PC-3 (cell line): ENCODE measurements at places on chromosomes 12 and 14. TPM values are rescaled to one million over a fixed set of nuclear protein-coding genes. Genes with fewer than 3 reads are reported as not detected.

GRCh38 chr12:70354787-70355186 is 11.3 kb upstream of the KCNMB4 start:
- no peak overlapping the region for H3K4me3 ChIP-seq
- H3K27ac ChIP-seq, result no peak overlapping the region
- no peak for DNase-seq
- no peaks in the 10 kb centered on the region for H3K4me1 ChIP-seq
- no peaks in the 10 kb centered on the region for H3K27me3 ChIP-seq

GRCh38 chr14:106347291-106347778 is 821.0 kb downstream of the TMEM121 start:
- DNase-seq, result no peak
- no peaks in the 10 kb centered on the region for H3K4me1 ChIP-seq
- no peaks in the 10 kb centered on the region for H3K27me3 ChIP-seq
- H3K36me3 ChIP-seq, result no peaks in the 10 kb centered on the region

TSPAN19 gene
- total RNA-seq, result not detected in 2 replicates

TBX3 gene
- 89.4 and 123 TPM in 2 replicates for total RNA-seq

- H3K27ac ChIP-seq, result no peak overlapping the region
- H3K36me3 ChIP-seq, result no peaks in the 10 kb centered on the region
- H3K4me1 ChIP-seq, result peaks cover 40% of the 10 kb centered on the region
- no peak for DNase-seq
Observed at GRCh38 chr12:124523071-124523470, 44.3 kb downstream of the NCOR2 start.

C12orf60 gene
- total RNA-seq, result 0.29 and 0.47 TPM in 2 replicates

- H3K4me3 ChIP-seq, result no peak overlapping the region
- H3K36me3 ChIP-seq, result no peaks in the 10 kb centered on the region
- H3K27ac ChIP-seq, result no peak overlapping the region
- DNase-seq, result no peak
- peaks cover 18% of the 10 kb centered on the region; the same call in 1 of the 2 replicates for H3K4me1 ChIP-seq
Observed at GRCh38 chr12:57130941-57131340, 2.7 kb downstream of the LRP1 start.

- H3K4me1 ChIP-seq, result no peaks in the 10 kb centered on the region
- H3K36me3 ChIP-seq, result no peaks in the 10 kb centered on the region
- H3K27ac ChIP-seq, result no peak overlapping the region
- no peak for DNase-seq
- no peaks in the 10 kb centered on the region for H3K27me3 ChIP-seq
- no peak overlapping the region for H3K4me3 ChIP-seq
Observed at GRCh38 chr12:93297032-93297431, 80.7 kb upstream of the NUDT4 start.

GRCh38 chr14:61065656-61066055 is 84.6 kb downstream of the SLC38A6 start:
- no peak overlapping the region for H3K27ac ChIP-seq
- H3K4me1 ChIP-seq, result no peaks in the 10 kb centered on the region
- H3K36me3 ChIP-seq, result no peaks in the 10 kb centered on the region
- DNase-seq, result no peak

GRCh38 chr12:1474041-1474573 is 120.3 kb downstream of the FBXL14 start:
- DNase-seq, result peak; percentile 95
- peak overlapping the region; percentile 95 for H3K27ac ChIP-seq
- peaks cover 33% of the 10 kb centered on the region for H3K4me1 ChIP-seq
- peak overlapping the region; percentile 55 for H3K4me3 ChIP-seq
- H3K27me3 ChIP-seq, result no peaks in the 10 kb centered on the region

GRCh38 chr14:55374771-55375170 is 36.9 kb downstream of the ATG14 start:
- peaks cover 13% of the 10 kb centered on the region for H3K4me1 ChIP-seq
- no peak overlapping the region for H3K4me3 ChIP-seq
- peaks cover 22% of the 10 kb centered on the region for H3K36me3 ChIP-seq
- DNase-seq, result no peak

- no peak overlapping the region for H3K27ac ChIP-seq
- DNase-seq, result no peak
- no peaks in the 10 kb centered on the region for H3K4me1 ChIP-seq
- H3K36me3 ChIP-seq, result no peaks in the 10 kb centered on the region
- no peak overlapping the region for H3K4me3 ChIP-seq
- H3K27me3 ChIP-seq, result no peaks in the 10 kb centered on the region
Observed at GRCh38 chr12:41013881-41014642, 174.1 kb upstream of the PDZRN4 start.

DNA sequence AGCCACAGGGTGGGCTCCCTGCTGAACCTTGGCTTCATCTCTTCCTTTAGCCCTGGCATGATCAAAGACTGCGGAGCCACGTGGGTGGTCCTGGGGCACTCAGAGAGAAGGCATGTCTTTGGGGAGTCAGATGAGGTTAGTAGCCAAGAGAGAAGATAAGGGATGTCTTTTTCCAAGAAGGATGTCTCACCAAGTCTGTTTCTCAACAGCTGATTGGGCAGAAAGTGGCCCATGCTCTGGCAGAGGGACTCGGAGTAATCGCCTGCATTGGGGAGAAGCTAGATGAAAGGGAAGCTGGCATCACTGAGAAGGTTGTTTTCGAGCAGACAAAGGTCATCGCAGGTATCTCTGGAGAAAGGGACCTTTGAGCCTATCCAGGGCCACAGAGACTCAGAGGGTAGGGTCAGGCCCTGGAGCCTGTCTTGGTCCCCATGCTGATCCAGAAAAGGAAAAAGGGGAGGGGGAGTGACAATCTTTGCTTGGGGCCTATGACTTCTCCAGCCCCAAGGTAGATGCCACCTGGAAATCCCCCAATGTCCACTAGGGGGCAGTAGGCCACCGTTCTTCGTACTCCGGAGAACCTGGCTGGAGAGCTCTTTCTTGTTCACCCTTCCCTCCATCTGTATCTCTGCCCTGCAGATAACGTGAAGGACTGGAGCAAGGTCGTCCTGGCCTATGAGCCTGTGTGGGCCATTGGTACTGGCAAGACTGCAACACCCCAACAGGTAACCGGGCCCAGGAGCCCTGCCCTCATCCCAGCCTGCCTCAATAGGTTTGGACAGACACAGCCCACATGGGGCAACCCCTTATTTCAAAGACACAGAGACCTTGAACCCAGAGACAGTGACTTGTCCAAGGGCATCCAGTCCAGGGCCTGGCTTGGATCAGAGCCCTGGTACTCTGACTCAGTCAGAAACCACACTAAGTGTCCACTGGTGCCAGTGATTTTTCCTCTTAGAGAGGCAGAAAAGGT is 2.0 kb downstream of the TPI1 start:
- no peaks in the 10 kb centered on the region for H3K27me3 ChIP-seq
- H3K27ac ChIP-seq, result no peak overlapping the region

DNA sequence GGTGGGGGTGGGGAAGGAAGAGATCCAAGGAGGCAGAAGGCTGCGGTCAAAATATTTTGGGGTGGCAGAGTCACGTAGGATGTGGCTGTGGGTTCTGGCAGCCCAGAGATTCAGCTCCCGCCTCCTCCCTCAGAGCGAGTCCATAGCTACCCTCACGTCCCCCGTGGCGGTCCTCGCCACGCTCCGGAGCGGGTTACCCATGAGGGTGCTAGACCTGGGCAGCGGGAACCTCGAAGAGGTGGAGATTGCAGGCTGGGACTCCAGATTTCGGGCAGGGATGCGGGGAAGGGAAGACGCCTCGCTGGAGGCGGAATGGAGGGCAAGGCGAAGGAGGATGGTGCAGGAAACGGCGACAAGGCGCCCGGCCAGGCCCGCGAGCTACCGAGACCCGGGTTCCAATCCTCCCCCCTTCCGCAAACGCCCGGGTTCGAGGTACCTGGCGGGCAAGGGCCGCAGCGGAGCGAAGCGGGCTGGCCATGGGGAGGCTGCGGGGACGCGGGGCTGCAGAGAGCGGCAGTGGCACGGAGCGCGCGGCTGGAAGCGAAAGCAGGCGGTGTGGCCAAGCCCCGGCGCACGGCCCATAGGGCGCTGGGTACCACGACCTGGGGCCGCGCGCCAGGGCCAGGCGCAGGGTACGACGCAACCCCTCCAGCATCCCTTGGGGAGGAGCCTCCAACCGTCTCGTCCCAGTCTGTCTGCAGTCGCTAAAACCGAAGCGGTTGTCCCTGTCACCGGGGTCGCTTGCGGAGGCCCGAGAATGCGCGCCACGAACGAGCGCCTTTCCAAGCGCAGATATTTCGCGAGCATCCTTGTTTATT is 46.2 kb downstream of the BCAT1 start:
- no peaks in the 10 kb centered on the region for H3K4me1 ChIP-seq
- H3K36me3 ChIP-seq, result no peaks in the 10 kb centered on the region
- no peak for DNase-seq
- no peak overlapping the region for H3K27ac ChIP-seq

TEX22 gene
- 0.29 and 0.40 TPM in 2 replicates for total RNA-seq

GRCh38 chr12:109727746-109728726 is 14.4 kb downstream of the FAM222A start:
- H3K36me3 ChIP-seq, result no peaks in the 10 kb centered on the region
- no peak overlapping the region for H3K4me3 ChIP-seq
- H3K4me1 ChIP-seq, result no peaks in the 10 kb centered on the region
- DNase-seq, result no peak
- no peaks in the 10 kb centered on the region for H3K27me3 ChIP-seq
- no peak overlapping the region for H3K27ac ChIP-seq

- H3K27me3 ChIP-seq, result no peaks in the 10 kb centered on the region
- H3K36me3 ChIP-seq, result no peaks in the 10 kb centered on the region
- H3K4me3 ChIP-seq, result no peak overlapping the region
Observed at GRCh38 chr12:32353540-32353939, 45.8 kb upstream of the FGD4 start.

CLEC2A gene
- not detected in 2 replicates for total RNA-seq

FCF1 gene
- 29.7 and 33.1 TPM in 2 replicates for total RNA-seq

- DNase-seq, result peak; percentile 93
- H3K4me1 ChIP-seq, result peaks cover 44% of the 10 kb centered on the region
- no peaks in the 10 kb centered on the region for H3K36me3 ChIP-seq
- H3K27ac ChIP-seq, result peak overlapping the region; percentile 76
Observed at GRCh38 chr14:35331605-35332516, 39.7 kb downstream of the PSMA6 start.

DNA sequence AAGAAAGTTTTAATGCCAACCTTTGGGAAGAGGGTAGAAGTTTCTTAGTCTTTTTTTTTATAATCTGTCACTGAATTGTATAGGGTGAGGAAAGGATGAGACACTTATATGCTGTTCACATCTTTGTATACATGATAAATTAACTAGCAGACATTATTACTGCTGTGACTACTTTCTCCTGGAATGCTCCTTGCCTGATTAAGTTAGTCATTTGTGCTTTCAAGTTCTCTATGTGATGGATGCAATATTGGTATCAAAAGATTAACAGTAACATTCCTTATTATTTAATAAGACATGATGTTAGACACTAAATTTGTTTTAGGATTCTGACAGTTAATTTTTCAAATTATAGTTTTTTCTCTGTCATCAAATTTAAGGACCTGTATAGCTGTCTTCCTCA is 223.4 kb upstream of the GARIN2 start:
- DNase-seq, result peak; percentile 7
- H3K27me3 ChIP-seq, result no peaks in the 10 kb centered on the region
- no peak overlapping the region for H3K27ac ChIP-seq
- H3K36me3 ChIP-seq, result peaks cover 5% of the 10 kb centered on the region; the same call in 1 of the 2 replicates
- H3K4me3 ChIP-seq, result no peak overlapping the region

DNA sequence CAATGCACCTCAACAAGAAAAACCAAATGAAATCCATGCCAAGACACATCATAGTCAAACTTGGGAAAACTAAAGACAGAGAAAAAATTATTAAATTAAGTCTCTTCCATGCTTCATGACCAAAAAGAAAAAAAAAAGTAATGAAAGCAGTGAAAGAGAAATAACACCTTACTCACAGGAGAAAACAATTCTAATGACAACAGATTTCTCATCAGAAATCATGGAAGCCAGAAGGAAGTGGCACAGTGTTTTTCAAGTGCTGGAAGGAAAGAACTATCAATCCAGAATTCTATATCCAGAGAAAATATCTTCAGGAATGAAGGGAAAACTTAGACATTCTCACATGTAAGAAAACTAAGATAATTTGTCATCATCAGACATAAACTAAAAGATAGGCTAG is 71.1 kb upstream of the NUDT4 start:
- H3K27ac ChIP-seq, result no peak overlapping the region
- no peaks in the 10 kb centered on the region for H3K27me3 ChIP-seq
- DNase-seq, result no peak
- no peak overlapping the region for H3K4me3 ChIP-seq
- H3K4me1 ChIP-seq, result peaks cover 1% of the 10 kb centered on the region

DNA sequence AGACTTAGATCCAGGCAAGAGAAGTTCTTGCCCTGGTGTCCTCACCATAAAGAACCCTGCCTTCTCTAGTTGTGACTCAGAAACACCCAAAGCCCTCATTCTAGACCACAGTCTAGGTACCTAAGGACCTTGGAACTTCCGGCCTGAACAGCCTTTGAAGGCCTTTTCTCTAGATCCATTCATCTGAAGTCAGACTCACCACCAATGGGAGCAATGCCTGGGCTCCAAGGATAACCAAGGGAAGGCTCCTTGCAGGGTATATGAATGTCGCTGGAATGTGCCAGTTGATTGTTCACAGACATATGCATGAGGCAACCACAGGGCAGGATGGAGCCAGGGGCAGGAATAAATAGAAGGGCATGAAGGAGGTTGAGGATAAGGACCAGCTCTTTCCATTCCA is 86.3 kb downstream of the PLCZ1 start:
- no peaks in the 10 kb centered on the region for H3K36me3 ChIP-seq
- DNase-seq, result no peak
- no peaks in the 10 kb centered on the region for H3K4me1 ChIP-seq
- no peak overlapping the region for H3K4me3 ChIP-seq

- peak overlapping the region; percentile 95 for H3K27ac ChIP-seq
- peaks cover 66% of the 10 kb centered on the region for H3K4me1 ChIP-seq
- no peaks in the 10 kb centered on the region for H3K36me3 ChIP-seq
Observed at GRCh38 chr12:75660805-75661404, 149.5 kb upstream of the KRR1 start.

DNA sequence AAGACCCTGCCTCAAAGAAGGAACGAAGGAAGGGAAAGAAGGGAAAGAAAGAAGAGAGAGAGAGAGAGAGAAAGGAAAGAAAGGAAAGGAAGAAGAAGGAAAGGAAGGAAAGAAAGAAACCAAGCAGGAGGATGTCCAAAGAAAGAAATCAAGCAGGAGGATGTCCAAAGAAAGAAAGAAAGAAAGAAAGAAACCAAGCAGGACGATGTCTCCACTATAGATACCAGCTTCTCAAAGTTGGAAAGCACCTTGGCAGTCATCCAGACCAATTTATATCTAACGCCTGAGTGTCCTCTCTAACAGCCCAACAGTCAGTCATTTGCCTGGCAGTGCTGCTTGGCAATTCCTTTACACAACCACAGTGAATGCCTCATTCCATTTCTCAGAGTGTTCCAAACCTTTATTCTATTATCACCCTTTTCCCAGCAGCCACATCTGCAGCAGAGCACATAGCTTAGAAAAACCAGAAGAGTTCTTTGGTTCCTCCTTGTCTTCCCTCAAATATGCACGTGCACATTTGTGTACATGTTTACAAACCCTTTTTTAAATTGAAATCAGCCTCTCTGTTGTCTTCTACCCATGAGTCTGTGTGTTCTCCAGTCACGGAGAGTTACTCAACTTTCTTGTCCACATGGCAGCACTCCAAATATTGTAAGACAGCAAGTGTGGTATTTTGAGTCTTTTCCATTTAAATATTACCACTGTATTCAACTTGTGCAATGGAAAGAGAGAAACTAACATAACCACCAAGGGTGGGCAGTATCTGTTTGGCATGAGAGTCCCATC is 138.4 kb downstream of the STXBP6 start:
- no peak for DNase-seq
- H3K27ac ChIP-seq, result no peak overlapping the region
- H3K36me3 ChIP-seq, result no peaks in the 10 kb centered on the region
- no peaks in the 10 kb centered on the region for H3K4me1 ChIP-seq

RAD9B gene
- 0.40 and 0.52 TPM in 2 replicates for total RNA-seq

CCDC175 gene
- not detected in 2 replicates for total RNA-seq
